ENCODE measurements at places on chromosomes 4 and X.

DNA sequence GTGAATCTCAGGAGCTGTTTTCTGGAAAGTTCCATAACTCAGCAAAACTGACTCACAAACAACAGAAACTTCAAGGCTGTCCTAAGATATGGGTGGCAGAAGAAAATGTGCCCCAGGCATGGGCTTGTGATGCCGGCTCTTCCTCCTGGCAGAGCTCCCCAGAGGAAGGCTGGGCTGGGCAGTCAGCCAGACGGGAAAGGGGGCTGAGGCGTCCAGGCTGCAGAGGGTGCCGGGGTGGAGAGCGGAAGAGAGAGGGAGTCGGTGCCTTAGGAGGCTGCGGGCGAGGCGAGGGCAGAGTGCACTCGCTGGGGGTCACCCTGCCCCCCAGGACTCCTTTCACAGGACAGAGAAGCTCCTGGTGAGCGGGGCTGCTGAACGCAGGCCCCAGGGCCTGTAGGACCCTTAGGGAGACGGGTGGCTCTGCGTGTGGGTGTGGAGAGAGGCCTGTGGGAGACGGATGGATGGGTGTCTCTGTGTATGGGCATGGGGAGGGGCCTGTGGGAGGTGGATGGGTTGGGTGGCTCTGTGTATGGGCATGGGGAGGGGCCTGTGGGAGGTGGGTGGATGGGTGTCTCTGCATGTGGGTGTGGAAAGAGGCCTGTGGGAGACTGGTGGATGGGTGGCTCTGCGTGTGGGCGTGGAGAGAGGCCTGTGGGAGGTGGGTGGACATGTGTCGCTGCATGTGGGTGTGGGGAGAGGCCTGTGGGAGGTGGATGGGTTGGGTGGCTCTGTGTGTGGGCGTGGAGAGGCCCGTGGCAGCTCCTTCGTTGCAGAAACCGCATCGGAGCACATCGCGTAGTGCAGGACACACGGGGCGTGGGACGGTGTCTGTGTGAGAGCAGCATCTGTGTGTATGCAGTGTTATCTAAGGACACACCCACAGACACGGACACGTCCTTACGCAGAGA lies 15.9 kb downstream of the PCGF3 start:
- DNase-seq: no peak

GRCh38 chrX:88613338-88613737 lies 133.7 kb upstream of the CPXCR1 start:
- DNase-seq: no peak

GRCh38 chr4:145956288-145956890 lies 17.8 kb upstream of the ZNF827 start:
- DNase-seq: peak; percentile 3

DNA sequence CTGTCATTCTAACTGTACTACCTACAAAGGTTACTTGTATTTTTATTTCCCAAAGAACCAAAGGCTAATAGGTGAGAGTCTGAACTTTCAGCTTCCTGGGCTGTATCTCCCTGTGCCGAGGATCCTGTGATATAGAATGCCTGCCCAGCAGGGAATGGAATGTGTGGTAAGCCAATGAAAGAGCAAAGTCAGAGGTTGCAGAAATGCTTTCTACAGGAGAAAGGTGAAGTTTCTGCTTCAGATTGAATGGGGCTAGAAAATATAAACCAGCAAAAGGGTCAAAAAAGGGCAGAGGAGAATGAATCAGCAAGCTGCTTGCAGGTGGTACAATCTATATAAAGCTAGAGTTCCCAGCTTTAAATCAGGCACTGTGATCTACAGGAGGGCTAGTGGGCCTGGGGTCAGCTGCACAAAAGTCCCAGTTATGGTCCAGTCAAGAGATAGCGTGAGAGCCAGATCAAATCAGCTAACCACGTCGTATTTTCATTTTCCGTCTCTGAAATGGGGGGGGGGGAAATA lies 146.1 kb downstream of the DCTD start:
- no peak for DNase-seq

DNA sequence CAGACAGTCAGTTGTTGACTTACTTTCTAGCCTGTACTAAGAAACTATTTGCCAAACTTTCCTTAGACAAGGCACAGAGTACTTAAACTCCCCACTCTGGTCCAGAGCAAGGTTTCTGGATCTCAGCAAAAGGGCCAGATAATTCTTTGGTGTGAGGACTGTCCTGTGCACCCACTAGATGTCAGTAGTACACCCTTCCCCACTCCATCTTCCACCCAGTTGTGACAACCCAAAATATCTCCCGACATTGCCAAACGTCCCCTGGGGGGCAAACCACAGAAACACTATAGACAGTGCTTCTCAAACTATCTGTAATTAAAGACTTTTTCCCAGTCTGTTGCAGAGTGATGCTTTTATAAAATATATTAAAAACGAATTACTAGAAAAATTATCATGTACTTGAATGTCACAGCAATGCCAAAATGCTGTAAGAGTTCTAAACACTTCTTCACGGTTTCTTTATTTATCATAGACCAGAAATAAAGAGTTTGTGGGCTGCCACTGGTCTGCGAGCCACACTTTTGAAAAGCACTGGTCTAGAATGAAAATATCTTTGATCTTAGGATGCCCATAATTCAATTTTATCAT lies 203.5 kb downstream of the PRDM5 start:
- DNase-seq: no peak

DNA sequence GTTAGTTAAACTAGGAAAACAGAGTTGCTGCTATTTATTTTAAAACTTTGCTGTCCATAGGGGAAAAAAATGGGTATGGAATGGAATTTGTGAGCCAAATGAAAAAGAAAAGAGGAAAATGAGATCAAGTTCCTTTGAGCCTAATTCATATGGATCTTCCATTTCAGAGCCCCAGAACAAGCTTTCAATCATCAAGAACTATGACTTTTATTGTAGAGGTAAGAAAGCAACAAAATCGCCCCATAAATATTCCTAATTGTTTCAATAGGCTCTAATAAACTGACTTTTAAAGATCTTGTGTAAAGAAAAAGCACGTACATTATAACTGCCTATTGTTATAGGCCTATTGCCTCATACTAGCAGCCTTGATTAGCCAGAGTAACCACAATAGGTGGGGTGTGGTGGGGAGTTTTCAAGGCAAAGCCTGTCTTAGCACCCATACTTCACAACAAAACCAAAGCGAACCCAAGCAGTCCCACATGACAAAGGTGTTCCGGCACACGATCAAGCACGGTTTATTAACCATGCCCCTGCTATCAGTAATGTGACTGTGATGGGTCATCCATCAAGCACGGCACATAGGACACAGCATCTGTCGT lies 44.4 kb downstream of the RBM47 start:
- no peak for DNase-seq

GRCh38 chrX:1531096-1531890 lies 5.7 kb downstream of the P2RY8 start:
- DNase-seq: no peak

GRCh38 chr4:3483471-3483921 lies 20.4 kb downstream of the DOK7 start:
- DNase-seq: no peak

DNA sequence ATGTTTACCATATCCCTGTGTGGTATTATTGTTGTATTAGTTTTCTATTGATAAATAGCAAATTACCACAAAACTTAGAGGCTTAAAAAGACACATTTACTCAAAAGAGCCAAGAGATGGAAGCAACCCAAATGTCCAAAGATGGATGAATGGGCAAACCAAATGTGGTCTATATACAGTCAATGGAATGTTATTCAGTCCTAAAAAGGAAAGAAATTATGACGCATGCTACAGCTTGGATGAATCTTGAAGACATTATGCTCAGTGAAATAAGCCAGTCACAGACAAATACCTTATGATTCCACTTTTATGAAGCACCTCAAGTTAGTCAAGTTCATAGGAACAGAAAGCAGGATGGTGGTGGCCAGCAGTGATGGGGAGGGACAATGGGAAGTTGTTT lies 144.7 kb downstream of the QDPR start:
- no peak for DNase-seq

GRCh38 chrX:108090491-108091263 lies 665 bp downstream of the PSMD10 start:
- DNase-seq: no peak

- no peak for DNase-seq
These were observed 36.4 kb upstream of the HPRT1 start for GRCh38 chrX:134423606-134424005.

GRCh38 chrX:108439961-108440696 lies 491 bp downstream of the COL4A5 start:
- no peak for DNase-seq

GRCh38 chr4:142016031-142016430 lies 379.6 kb downstream of the IL15 start:
- no peak for DNase-seq

GRCh38 chr4:1501754-1502500 lies 95.7 kb upstream of the NKX1-1 start:
- DNase-seq: no peak

GRCh38 chr4:124640022-124640730 lies 72.4 kb downstream of the ANKRD50 start:
- DNase-seq: no peak

DNA sequence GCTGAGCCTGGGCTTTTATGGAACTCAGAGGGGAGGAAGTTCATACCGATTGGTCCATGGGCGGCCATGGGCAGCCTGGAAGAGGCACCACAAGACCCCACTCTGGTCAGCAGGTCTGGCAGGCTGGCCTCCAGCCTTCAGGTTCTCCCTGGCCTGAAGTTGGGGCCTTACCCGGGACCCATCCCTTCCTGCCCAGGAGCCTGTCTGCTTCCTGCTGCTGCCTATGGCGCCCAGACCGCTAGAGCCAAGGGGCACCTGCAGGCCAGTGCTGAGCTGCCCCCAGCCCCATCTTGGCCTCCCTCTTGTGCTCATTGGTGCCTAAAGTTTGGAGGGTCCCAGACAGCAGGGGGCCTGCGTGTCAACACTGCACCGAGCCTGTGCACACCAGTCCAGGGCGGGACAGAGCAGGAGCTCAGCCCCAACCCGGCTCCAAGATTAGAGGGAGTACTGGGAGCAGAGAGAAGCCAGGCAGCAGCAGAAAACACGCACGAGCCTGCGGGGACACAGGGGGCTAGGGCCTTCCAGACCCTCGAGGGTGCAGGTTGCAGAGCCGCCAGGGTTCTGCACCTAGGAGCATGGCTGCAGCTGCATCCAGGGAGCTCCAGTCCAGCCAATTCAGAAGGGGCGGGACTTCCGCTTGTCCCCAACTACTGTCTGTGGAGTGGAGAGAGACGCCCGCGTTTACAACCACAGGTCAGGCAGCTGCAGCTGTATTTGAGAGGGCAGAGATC lies 30.7 kb upstream of the ZNF280C start:
- no peak for DNase-seq

All from activated CD4-positive, CD25-positive, alpha-beta regulatory T cell (primary cell).